Stimulated activated CD4-positive, alpha-beta T cell treated with anti-CD3 and anti-CD28 coated beads, Interleukin-1b, Interleukin-23, amount 100 ng/mL, for 1 hour (primary cell): ENCODE measurements at places on chromosomes 5 and 9.

GRCh38 chr9:71097671-71098070 lies 23.8 kb downstream of the TRPM3 start:
- no peak for DNase-seq

GRCh38 chr9:136506425-136506824 lies 23.6 kb upstream of the SEC16A start:
- DNase-seq = no peak

DNA sequence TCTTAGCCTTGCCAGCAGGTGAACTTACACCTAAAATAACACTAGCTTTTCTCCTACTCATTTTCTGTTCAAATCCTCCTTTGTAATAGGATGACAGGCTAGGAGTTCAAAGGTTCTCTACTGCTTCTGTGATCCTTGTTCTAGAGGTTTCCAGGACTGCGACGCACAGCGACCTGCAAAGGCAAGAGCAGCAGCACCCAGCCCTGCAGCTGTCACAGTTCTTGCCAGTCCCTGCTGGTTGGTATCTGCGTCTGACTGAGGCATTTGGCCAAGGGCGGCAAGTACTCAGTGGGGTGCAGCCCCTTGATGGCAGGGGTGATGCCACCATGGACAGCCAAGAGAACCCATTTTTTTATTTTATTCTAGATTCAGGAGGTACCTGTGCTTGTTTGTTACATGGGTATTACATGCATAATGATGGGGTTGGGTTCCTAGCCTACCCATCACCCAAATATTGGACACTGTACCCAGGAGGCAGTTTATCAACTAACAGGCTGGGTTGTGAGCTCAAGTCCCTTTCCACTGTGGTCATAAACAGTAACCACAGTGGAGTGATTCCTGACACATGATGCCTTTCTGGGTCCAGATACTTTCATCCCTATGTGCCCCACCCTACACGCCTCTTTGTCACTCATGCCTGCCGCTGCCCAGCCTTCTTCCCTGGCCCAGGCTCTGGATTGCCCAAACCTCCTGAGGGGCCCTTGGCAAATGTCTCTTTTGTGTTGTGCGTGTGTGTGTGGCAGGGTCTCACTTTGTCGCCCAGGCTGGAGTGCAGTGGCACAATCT lies 111.0 kb downstream of the GAPVD1 start:
- no peak for DNase-seq

DNA sequence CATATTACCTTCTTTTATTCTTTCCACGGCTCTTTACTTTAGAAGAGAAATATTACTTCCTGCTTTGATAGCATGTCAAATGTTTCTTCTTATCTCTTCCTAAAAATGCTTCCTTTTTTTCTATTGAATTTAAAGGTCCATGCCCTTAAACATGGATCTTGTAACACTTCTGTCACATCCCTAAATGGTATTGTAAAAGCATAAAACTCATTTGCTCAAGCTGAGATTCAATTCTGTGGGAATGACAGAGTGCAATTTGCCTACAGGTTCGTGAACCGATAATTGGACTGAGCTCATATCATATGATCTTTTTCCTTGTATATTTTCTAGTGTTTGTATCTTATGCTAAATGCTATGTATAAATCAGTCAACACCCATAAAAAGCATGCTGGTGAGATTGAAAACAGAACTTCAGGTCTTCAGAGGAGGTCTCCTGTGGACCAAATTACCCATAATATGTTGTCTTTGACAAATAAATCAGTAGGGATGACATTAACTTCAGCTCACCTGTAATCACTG lies 429.3 kb downstream of the TMEM232 start:
- no peak for DNase-seq

DNA sequence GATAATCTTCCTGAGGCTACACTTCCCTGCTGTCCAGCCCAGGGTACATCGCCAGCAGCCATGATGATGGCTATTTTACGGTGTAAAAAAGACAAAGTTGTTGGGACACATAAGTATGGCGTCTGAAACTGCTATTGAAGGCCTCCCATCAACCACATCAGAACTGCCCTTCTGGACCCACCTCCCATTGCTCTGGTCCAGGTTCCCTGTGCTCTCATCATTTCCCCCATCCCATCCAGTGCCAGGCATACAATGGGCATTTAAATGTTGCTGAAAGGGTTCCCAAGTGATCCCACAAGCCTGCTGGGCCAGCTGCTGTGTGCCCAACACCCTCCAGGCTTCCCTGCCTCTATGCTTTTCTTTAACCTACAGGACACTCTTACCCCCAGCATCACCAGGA lies 10.6 kb downstream of the IL9 start:
- no peak for DNase-seq

- no peak for DNase-seq
Observed at GRCh38 chr9:16680975-16681651, 189.4 kb downstream of the BNC2 start.

GRCh38 chr9:134662143-134662876 lies 20.7 kb downstream of the COL5A1 start:
- no peak for DNase-seq

GRCh38 chr5:122863721-122864120 lies 18.3 kb downstream of the SNX24 start:
- DNase-seq = no peak

GRCh38 chr5:76788362-76788761 lies 30.5 kb upstream of the F2RL1 start:
- no peak for DNase-seq
